Chondrocyte (in vitro differentiated cells): ENCODE measurements at places on chromosomes 16 and 17. TPM values are rescaled to one million over a fixed set of nuclear protein-coding genes. Genes with fewer than 3 reads are reported as not detected.

NHERF2 gene
- total RNA-seq = 61.5 to 89.4 TPM (median 87.0 TPM) in 3 replicates

HEATR9 gene
- total RNA-seq = not detected in 3 replicates

- H3K4me1 ChIP-seq = no peaks in the 10 kb centered on the region
- peaks cover 33% of the 10 kb centered on the region for H3K36me3 ChIP-seq
Observed at GRCh38 chr16:29839822-29840221, 19.6 kb downstream of the MVP start.

- no peaks in the 10 kb centered on the region for H3K27me3 ChIP-seq
- peak overlapping the region; percentile 97 for H3K27ac ChIP-seq
- peaks cover 27% of the 10 kb centered on the region for H3K4me1 ChIP-seq
- peaks cover 3% of the 10 kb centered on the region for H3K36me3 ChIP-seq
- H3K4me3 ChIP-seq = peak overlapping the region; percentile 87
Observed at GRCh38 chr16:396605-397004, 394 bp upstream of the NME4 start.

SCN4A gene
- not detected in 3 replicates for total RNA-seq

PHOSPHO1 gene
- total RNA-seq = 0.36 TPM in 1 of 3 replicates, not detected in the others

DNA sequence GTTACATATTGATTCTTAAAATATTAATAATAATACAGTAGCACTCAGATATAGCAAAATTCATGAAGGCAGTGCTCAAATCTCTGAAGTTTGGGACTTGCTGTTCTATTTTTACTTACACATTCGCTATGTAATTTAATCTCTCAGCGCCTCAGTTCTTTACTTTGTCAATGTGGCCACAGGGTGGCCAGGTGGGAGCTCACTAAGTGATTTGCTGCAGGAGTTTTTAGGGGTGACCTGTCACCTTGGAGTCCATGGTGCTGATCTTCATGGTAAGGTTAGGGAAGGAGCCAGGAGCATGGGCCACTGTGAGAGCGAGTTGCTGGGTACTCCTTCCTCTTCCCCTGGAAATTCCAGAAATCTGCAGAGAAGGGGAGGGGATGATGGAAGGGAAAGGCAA, 28.1 kb downstream of the VWA3A start:
- H3K27ac ChIP-seq = no peak overlapping the region
- H3K4me3 ChIP-seq = no peak overlapping the region
- peaks cover 4% of the 10 kb centered on the region for H3K27me3 ChIP-seq

- no peaks in the 10 kb centered on the region for H3K27me3 ChIP-seq
- peak overlapping the region; percentile 100 for H3K27ac ChIP-seq
- peaks cover 59% of the 10 kb centered on the region for H3K4me1 ChIP-seq
- H3K4me3 ChIP-seq = peak overlapping the region; percentile 89
- DNase-seq = no peak
Observed at GRCh38 chr16:89921131-89921701, 1.9 kb upstream of the TUBB3 start.

DNA sequence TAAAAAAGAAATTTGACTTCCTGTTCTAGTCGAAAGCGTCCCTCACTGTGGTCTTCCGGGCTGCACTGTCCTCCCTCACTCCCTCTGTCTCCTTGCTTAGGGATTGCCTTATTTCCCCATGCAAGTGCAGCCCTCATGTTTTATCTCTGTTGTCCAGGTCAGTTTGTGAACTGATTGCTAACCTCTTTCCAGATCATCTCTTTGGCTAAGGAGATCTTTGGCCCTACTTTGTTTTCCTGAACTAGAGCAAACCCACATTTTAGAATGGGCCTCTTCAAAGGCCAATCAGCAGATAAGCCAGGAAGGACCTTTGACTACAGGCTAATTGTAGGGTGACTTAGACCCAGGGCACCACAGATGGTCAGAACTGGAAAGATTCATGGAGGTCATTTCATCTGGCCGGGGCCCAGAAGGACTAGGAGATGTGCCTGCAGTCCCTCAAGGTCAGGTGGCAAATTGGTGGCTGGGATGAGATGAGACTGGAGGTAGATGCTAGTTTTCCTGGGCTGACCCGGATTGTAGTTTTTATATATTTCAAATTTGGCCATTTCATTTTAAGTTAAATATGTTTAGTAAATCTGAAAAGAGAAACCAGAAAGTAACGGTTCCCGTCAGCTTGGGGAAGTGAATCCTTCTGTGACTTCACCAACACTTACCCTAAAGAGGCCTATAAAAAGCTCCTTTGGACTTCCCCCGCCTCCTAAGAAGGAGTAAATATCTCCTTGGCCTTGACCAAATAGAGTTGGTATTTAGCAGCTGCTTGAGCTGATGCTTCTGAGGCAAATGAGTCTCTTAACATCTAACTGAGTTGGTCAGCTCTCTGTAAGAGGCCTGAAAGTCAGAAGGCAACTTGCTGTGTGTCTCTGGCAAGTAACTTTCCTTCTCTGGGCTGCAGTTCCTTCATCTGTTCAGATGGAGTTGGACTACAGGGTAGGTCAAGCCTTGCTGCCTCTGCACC, 6.2 kb upstream of the SLC25A19 start:
- DNase-seq = no peak
- no peak overlapping the region for H3K4me3 ChIP-seq
- H3K36me3 ChIP-seq = no peaks in the 10 kb centered on the region
- no peaks in the 10 kb centered on the region for H3K4me1 ChIP-seq
- no peaks in the 10 kb centered on the region for H3K27me3 ChIP-seq
- no peak overlapping the region for H3K27ac ChIP-seq

GRCh38 chr17:43393944-43394482, 4.8 kb upstream of the ARL4D start:
- peaks cover 26% of the 10 kb centered on the region for H3K4me1 ChIP-seq
- no peaks in the 10 kb centered on the region for H3K36me3 ChIP-seq
- peak overlapping the region; percentile 68 for H3K27ac ChIP-seq
- no peak overlapping the region for H3K4me3 ChIP-seq
- H3K27me3 ChIP-seq = no peaks in the 10 kb centered on the region

WSCD1 gene
- 3.5 to 4.4 TPM (median 4.2 TPM) in 3 replicates for total RNA-seq

CRISPLD2 gene
- total RNA-seq = 1.7 to 12.1 TPM (median 11.7 TPM) in 3 replicates
